ENCODE measurements at places on chromosomes 2 and 18.

DNA sequence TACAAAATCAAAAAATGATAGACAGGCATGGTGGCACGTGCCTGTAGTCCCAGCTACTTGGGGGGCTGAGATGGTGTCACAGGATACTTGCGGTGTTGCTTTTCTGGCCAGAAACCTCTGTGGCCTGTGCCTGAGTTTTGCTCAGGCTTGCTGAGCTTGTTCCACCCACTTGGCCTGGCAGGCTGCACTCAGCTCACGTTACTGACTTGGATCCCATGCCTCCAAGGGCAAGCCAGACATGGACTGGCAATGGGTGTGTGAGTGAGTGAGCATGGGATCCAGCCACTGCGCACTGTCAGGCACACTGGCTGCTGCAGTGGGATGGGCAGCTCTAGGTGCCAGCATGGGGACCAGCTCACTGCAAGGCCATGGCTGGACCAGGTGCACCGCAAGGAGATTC lies 67.9 kb downstream of the NCAPH start:
- no peak for DNase-seq

DNA sequence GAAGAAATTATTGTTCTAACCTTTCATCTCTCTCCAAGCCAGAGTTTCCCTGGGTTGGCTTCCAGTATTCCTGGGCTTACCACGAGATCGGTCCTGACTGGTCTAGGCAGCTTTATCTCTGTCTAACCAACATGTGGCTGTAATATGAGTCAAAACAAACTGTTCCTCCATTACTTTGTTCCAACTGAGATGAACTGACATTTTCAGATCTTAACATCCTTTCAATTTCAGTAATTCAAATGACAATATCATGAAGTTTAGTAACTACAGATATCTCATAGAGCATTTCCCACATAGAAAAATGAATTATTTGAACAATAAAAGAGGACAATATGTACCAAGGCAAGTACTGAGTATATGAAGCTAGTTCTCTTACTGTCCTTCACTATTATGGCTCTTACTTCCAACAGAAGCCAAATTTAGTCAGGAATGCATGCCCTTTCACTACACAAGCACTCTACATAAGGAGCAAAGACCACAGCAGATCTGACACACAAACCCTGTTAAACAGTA lies 15.5 kb downstream of the SLC25A12 start:
- no peak for DNase-seq

GRCh38 chr2:179939259-179939658 lies 67.8 kb downstream of the CWC22 start:
- no peak for DNase-seq

DNA sequence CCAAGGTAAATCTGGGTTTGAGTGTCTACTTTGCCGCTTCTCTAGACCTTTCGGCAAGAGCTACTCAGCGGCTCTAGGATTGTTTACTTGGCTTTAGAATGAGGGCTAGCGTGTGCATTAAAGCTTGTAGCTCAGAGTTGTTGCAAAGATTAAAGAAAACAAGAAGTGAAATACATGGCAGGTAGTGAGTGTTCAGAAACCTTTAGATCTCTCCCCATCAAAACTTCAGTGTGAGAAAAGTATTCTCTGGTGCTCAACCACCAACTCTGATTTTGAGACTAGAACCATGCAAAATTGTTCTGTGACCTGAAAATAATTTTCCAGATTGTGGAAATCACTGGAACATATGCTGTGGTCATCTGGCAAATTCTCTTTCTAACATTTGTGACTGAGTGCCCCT lies 512.0 kb downstream of the CMPK2 start:
- no peak for DNase-seq

DNA sequence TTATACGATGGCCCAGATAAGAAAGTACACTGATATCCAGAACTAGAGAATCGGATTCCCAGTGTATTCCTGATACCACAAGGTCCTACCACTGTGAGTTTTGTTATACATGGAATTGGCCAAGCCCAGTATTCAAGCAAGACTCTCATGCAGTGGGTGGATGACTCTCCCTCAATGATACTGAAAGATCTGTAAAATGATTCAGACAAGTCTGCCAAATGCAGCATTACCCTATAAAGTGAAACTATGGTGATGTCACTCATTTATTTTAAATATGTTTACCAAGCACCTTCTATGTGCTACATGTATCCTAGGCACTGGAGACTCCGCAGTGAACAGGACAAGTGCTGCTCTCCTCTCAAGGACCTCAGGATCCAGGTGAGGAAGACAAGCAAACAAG lies 22.6 kb downstream of the MYO5B start:
- no peak for DNase-seq

GRCh38 chr18:2114289-2114688 lies 457.0 kb downstream of the METTL4 start:
- no peak for DNase-seq

GRCh38 chr18:58505181-58505580 lies 123.7 kb downstream of the ALPK2 start:
- DNase-seq, result no peak

GRCh38 chr2:138446043-138446442 lies 55.5 kb upstream of the SPOPL start:
- DNase-seq, result no peak

DNA sequence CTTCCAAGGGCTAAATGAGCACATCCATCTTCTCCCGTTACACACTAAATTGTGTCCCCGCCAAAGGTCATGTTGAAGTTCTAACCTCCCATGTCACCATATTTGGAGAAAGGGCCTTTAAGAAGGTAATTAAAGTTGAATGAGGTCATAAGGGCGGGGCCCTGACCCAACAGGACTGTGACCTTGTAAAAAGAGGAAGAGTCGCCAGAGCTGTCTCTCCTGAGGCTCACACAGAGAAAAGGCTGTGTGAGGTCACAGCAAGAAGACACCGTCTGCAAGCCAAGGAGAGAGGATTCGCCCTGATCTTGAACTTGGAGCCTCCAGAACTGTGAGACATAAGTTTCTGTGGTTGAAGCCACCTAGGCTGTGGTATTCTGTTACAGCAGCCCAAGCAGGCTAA lies 24.1 kb downstream of the TRABD2A start:
- no peak for DNase-seq

DNA sequence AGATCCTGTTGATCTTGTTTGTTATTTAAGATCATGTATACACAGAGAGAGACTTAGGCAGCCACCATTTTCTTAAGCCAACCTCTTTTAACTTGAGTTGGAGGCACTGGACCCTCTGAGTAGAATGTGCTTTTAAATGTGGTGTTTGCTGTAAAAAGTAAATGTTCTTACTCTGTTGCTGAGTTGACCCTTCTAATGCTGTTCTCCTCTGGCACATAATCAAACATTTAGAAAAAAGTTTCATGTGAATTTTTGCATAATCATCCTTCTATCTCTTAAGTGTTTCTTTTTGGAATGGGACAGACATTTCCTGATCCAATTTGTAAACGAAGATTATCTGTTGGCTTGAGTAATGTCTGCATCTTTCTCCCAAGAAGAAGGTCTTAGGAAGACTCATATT lies 255.1 kb upstream of the ETAA1 start:
- DNase-seq, result no peak

DNA sequence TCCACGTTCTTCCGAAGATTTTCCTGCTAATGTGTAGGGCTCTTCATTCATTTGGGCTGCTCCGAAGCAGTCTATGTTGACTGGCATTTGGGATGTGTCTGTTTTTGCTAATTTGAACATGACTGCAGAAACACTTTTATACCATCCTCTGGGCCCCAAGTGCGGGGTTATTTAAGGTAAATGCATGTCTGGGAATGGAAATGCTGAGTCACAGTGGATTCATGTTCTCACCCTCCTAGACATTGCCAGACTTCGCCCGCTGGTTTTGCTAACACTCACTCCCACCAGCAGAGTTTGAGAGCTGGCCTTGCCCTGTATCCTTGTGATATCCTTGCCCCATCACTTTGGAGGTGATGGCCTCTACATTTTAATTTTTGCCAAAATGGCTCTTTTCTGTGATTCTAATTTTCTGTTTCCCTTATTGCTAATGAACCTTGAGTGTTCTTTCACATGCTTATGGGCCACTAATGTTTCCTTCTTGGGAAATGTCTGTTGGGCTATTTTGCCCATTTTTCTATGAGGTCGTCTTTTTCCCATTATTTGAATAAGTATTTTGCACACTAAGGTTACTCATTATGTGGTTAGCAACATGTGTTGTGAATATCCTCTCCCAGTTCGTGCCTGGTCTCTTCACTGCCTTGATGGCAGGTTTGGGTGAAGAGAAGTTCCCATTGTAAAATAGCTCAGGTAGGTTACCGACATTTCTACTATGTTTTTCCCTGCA lies 204.1 kb downstream of the GLI2 start:
- peak; percentile 8 for DNase-seq

DNA sequence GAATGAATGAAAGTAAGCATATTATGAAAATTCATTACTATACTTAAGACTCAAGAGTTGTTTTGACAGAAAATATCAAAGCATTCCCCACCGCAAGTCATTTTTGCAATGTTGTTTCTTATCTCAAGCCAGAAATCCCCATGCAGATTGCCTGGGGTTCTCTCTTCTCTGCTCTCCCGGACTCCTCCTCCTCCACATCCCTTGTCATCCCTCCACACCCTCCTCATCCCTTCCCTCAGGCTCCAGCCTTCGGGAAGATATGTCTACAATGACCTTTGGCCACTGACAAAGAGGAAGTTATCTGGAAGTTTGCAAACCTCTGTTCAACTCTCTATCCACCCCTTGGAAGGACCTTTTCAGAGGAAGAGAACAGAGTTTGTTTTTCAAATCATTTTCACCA lies 11.9 kb downstream of the TFCP2L1 start:
- DNase-seq, result no peak

GRCh38 chr2:2744107-2744506 lies 413.0 kb upstream of the MYT1L start:
- no peak for DNase-seq

DNA sequence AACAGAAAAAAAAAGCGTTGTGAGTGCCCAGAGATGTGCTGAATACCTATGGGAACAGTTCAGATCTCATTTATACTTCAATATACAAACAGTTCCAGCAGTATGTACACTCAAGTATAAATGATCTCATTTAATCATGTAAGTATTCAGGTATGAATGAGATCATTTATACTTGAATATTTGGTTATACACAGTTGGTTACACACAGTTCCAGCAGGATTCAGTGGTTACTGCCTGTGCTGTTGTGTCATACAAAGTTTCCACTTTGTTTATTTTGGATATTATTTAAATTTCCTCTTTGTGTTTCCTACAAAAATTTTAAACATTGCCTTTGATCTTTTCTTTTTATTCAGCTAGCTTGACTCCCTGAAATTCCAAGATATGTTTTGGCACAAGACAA lies 293.5 kb upstream of the SLC39A10 start:
- peak; percentile 8 for DNase-seq

Measured in HS-5 (cell line).